ENCODE measurements at places on chromosomes 4 and X.

GRCh38 chrX:10083809-10084208, 73.0 kb upstream of the CLCN4 start:
- no peak for DNase-seq

GRCh38 chr4:102318105-102318504, 27.2 kb downstream of the SLC39A8 start:
- DNase-seq: no peak

GRCh38 chr4:39324897-39325613, 41.1 kb downstream of the RFC1 start:
- no peak for DNase-seq

DNA sequence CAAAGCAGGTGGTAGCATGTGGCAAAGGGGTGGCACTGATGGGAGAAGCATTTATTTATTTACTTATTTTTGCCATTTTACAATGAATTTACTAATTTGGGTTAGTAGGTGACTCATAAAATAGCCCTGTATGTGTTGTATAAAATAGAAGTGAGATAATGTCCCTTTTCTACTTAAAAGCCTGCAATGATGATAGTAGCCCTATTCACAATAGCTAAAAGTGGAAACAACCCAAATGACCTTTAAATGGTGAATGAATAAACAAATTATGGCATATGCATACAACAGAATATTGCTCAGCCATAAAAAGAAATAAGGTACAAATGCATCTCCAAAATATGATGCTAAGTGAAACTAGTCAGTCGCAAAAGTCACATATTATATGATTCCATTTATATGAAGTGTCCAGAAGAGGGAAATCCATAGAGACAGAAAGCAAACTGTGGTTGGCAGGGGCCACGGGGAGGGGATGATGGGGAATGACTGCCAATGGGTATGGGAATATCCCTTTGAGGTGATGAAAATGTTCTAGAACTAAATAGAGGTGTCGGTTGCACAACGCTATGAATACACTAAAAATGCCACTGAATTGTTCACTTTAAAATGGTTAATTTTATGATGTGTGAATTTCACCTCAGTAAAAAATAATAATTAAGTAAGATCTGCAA, 35.8 kb upstream of the FAM9C start:
- no peak for DNase-seq

DNA sequence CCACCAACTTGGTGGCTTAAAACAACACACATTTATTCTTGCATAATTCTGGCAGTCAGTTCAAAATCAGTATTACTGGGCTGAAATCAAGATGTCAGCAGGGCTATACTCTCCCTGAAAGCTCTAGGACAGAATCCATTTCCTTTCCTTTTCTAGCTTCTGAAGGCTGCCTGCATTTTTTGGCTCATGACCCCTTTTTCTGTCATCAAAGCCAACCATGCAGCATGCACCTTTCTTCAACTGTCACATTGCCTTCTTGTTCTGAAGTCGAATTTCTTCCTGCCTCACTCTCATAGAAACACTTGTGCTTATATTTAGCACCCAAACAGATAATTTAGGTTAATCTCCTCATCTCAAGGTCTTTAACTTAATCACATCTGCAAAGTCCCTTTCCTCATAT, 79.8 kb upstream of the PPP1R2C start:
- no peak for DNase-seq

- no peak for DNase-seq
Observed at GRCh38 chrX:143472347-143472938, 44.8 kb downstream of the SPANXN3 start.

All from NCI-H446 treated with DMSO at 0.1 percent for 48 hours (cell line).